Stimulated activated CD4-positive, alpha-beta T cell treated with anti-CD3 and anti-CD28 coated beads, Interleukin-1b, Interleukin-23, amount 100 ng/mL, for 24 hours (primary cell): ENCODE measurements at places on chromosomes 1 and 21.

DNA sequence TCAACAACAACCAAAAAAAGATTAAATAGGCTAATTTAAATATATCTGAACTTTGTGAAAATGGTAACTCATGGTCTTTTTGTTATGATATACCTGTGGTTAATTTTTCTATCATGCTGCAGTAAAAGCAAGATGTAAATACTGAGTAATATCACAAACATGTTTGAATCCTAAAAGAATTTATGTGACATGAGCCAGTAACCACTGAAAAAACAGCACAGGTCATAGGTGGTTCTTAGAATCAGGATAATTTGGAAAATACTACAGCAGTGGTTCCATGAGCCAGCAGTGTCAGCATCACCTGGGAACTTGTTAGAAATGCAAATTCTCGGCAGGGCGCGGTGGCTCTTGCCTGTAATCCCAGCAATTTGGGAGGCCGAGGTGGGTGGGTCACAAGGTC, 4.1 kb downstream of the ATP5IF1 start:
- no peak for DNase-seq

DNA sequence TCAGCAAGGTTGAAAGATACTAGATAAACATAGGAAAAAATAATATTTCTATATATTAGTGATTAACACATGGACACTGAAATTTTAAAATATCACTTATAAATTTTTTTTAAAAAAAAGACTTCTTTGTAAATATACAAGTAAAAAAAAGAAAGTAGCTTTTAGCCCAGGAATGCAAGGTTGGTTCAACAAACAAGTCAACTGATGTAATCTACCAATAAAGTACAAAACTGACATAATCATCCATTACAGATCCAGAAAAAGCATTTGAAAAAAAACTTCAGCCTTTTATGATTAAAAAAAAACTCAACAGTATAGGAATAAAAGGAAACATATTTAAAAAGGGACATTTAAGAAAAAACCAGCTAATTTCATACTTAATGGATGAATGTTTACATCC, 48.4 kb downstream of the TRMT1L start:
- DNase-seq, result no peak

GRCh38 chr1:30728340-30728739, 5.0 kb upstream of the MATN1 start:
- no peak for DNase-seq

DNA sequence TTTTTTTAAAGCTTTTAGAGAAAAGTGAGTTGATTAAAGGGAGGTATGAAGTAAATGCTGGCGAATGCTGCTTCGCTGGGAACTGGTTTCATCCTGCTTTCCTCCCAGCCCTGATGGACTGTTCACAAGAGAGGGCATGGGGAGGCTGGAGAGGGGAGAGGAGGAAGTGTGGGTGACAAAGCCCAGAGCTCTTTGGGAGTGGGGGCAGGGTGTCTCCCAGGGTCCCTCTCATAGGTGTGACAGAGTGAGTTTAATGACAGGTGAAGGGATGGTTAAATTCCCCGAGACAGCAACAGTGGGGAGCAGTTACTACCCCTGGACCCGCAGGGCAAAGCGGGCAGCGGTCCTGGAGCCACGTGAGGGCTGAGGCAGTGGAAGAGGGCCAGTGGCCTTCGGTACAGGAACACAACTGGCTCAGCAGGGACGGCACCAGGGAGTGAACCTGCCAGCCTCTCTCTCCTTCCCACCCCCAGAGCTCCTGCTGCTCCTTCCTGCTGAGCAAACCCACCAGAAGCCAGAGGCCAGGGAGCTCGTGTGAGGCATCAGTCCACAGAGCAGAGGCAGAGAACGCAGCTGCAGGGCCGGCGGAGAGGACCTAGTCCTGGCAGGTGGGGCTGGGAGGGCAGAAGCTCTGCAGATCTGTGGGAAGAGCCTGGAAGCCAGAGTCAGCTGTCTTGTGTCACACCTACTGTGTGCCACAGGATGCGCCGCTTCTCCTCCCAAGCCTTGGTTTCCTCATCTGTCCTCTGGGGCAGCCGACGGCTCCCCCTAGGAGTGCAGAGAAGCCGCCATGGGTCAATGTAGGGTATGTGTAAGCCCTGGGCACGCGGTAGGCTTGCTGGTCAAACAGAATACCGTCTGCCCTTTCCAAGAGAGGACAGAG, 20.9 kb upstream of the LRP8 start:
- DNase-seq, result no peak

GRCh38 chr1:34684266-34684665, 70.6 kb upstream of the GJB5 start:
- DNase-seq, result no peak

DNA sequence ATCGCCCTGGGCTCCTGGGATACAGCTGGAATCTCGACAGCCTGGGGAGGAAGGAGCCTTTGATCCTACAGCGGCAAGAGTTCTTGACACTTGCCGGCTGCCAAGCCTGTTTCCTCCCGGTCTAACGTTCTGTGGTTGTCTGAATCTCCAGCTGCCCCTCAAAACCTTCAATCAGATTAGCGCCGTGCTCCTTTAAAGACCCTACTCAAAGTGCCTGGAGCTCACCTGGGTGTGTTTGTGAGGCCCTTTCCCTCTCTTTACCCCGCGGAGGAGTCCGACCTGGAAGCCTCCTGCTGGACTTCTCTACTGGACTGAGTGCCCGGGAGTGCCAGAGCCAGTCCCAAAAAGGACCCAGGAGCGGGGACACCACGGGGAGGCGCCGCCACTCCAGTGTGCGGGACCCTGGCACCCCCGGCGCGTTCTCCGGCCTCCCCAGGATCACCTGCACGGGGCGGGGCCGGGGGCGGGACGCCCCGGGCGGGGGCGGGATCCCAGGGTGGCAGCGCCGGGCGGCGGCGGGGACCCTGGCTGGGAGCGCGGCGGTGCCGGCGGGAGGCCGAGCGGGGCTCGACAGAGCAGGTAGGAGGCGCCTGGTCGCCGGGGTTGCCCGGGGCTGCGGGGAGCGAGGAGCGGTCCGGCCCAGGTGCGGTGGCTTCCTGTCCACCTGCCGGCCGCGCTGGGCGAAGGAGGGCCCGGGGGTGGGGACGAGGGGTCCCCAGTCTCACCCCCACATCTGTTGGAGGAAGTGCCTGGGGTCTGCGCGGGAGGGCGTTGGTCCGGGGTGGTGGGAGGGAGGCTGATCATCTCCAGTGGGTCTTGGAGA, at the start of gene NCMAP:
NCMAP (plus strand) TSS at position 497 of the 823 bp plus-strand sequence. CDS start 39,344 bp downstream, outside the sequence.
- DNase-seq, result no peak

- no peak for DNase-seq
These were observed 1.0 kb upstream of the TSPEAR start for GRCh38 chr21:44712203-44713028.
